Testis (tissue), 5 donors: ENCODE measurements at places on chromosomes 16 and 17. TPM values are rescaled to one million over a fixed set of nuclear protein-coding genes. Genes with fewer than 3 reads are reported as not detected.
A peak's percentile ranks its signal among the peaks of the same experiment; 100 is the strongest.

Gene TBC1D26
- 9.8 TPM for total RNA-seq

Gene C16orf92
- 91.3 TPM for total RNA-seq

Gene GPR179
- total RNA-seq, result 0.93 TPM

Gene ADAM11
- total RNA-seq, result 7.6 TPM

Gene TEKT3
- total RNA-seq, result 30.7 TPM

DNA sequence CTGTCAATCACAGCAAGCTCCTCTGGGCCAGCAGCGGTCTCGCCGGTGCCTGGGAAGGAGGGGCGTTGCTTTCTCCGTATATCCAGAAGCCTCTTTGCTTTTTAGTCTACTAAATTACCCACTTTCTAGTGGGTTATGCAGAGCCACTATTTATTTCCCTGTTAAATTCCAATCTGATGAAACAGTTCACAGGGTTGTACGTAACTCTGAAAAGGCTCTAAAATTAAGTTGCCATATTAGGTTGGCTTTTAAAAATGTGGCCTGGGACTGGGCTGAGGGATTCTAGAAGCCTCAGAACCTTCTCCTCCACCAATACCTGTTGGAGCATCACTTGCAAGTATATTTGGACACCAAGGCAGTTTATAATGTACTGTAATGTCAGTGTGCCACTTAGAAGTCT lies 27.2 kb downstream of the MARCHF10 start:
- no peak overlapping the region for H3K27ac ChIP-seq
- no peak for DNase-seq
- H3K4me3 ChIP-seq, result no peak overlapping the region
- H3K4me1 ChIP-seq, result no peaks in the 10 kb centered on the region
- H3K27me3 ChIP-seq, result no peaks in the 10 kb centered on the region
- H3K36me3 ChIP-seq, result no peaks in the 10 kb centered on the region

- H3K27me3 ChIP-seq, result no peaks in the 10 kb centered on the region
- H3K27ac ChIP-seq, result no peak overlapping the region
- H3K4me1 ChIP-seq, result peaks cover 19% of the 10 kb centered on the region
- H3K4me3 ChIP-seq, result no peak overlapping the region
- no peak for DNase-seq
- H3K36me3 ChIP-seq, result no peaks in the 10 kb centered on the region
Observed at GRCh38 chr16:24820522-24820921, 25.2 kb upstream of the SLC5A11 start.

- H3K27ac ChIP-seq, result no peak overlapping the region
- peaks cover 8% of the 10 kb centered on the region for H3K4me1 ChIP-seq
- H3K27me3 ChIP-seq, result no peaks in the 10 kb centered on the region
- DNase-seq, result no peak
- H3K4me3 ChIP-seq, result no peak overlapping the region
Observed at GRCh38 chr17:82435601-82436583, 14.7 kb downstream of the CYBC1 start.

- no peak overlapping the region for H3K27ac ChIP-seq
- no peaks in the 10 kb centered on the region for H3K4me1 ChIP-seq
- no peaks in the 10 kb centered on the region for H3K36me3 ChIP-seq
- no peak overlapping the region for H3K4me3 ChIP-seq
- H3K27me3 ChIP-seq, result no peaks in the 10 kb centered on the region
- DNase-seq, result no peak
Observed at GRCh38 chr17:32583053-32583452, 96.3 kb downstream of the CDK5R1 start.

DNA sequence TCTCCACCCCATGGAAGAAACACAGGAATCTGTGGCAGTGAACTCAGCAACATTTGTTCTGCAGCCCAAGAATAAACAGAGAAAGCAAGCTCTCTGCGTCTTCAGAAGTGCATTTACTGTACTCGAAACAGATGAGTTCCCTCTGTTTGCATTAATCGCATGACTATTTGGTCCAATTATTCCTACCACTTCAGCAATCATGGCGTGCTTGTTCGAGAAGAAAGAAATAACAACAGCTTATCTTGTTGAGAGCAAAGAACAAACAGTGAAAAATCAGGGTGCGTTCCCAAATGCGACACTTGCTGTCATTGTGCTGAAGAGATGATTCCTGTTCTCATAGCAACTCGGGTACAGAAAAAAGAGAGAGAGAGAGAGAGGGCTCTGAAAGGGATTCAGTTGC lies 445.3 kb upstream of the MAF start:
- no peak overlapping the region for H3K27ac ChIP-seq
- no peaks in the 10 kb centered on the region for H3K36me3 ChIP-seq
- no peak for DNase-seq
- no peaks in the 10 kb centered on the region for H3K27me3 ChIP-seq

- H3K36me3 ChIP-seq, result no peaks in the 10 kb centered on the region
- DNase-seq, result no peak
- no peaks in the 10 kb centered on the region for H3K4me1 ChIP-seq
- H3K27me3 ChIP-seq, result no peaks in the 10 kb centered on the region
Observed at GRCh38 chr17:62075308-62075815, 10.3 kb upstream of the MED13 start.

- DNase-seq, result peak; percentile 73
- no peaks in the 10 kb centered on the region for H3K4me1 ChIP-seq
- H3K4me3 ChIP-seq, result no peak overlapping the region
- H3K27ac ChIP-seq, result no peak overlapping the region
- no peaks in the 10 kb centered on the region for H3K27me3 ChIP-seq
Observed at GRCh38 chr16:13453938-13454553, 465.9 kb upstream of the ERCC4 start.

DNA sequence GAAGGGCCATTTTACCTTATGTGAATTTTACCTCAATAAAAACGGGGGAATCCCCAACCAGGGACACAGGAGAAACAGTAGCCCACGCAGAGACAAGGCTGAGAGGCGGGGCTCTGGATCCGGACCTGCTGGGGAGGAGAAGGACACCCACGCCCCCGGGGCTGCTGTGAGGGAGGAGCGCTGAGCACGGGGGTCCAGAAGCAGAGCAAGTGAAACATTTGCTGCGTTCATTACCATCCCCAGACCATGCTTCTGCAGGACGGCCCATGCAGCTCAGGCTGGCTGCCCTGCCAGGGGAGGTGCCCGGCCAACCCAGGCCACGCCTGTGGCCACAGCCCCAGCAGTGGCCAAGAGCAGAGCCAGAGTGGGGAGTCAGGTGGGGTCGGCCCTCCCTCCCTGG lies 50.0 kb downstream of the KCNJ18 start:
- no peak overlapping the region for H3K4me3 ChIP-seq
- no peaks in the 10 kb centered on the region for H3K27me3 ChIP-seq
- H3K36me3 ChIP-seq, result no peaks in the 10 kb centered on the region
- H3K27ac ChIP-seq, result no peak overlapping the region
- no peaks in the 10 kb centered on the region for H3K4me1 ChIP-seq
- no peak for DNase-seq

GRCh38 chr16:88636488-88637265 lies 1.7 kb upstream of the IL17C start:
- H3K4me1 ChIP-seq, result no peaks in the 10 kb centered on the region
- no peaks in the 10 kb centered on the region for H3K27me3 ChIP-seq
- no peak overlapping the region for H3K27ac ChIP-seq
- no peaks in the 10 kb centered on the region for H3K36me3 ChIP-seq

DNA sequence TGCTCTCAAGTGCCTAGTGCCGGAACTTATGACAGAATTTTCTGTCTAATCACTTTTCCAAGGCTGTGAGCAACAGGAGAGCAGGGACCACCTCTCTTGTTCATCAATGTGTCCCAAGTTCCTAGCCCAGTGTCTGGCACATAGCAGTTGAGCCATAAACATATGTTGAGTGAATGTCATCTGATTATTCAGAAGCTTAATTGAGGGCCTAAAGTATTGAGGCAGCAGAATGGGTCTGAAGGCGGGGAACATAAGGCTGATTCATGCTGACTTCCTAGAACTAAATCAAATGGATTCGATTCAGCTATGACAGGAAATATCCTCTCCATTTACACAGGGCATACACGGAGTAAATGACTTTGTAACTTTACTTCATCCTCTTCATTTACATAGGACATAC lies 438.0 kb upstream of the ZFHX3 start:
- no peaks in the 10 kb centered on the region for H3K4me1 ChIP-seq
- no peak overlapping the region for H3K4me3 ChIP-seq
- no peaks in the 10 kb centered on the region for H3K36me3 ChIP-seq
- no peak overlapping the region for H3K27ac ChIP-seq
- no peaks in the 10 kb centered on the region for H3K27me3 ChIP-seq
